ENCODE measurements at places on chromosomes 7 and 10.

- peak; percentile 31 for DNase-seq
Measured at GRCh38 chr7:139035586-139036353, at the start of gene ZC3HAV1L. Gene ZC3HAV1L (minus strand): TSS chr7:139036042. CDS start chr7:139036017, 25 bp downstream.

DNA sequence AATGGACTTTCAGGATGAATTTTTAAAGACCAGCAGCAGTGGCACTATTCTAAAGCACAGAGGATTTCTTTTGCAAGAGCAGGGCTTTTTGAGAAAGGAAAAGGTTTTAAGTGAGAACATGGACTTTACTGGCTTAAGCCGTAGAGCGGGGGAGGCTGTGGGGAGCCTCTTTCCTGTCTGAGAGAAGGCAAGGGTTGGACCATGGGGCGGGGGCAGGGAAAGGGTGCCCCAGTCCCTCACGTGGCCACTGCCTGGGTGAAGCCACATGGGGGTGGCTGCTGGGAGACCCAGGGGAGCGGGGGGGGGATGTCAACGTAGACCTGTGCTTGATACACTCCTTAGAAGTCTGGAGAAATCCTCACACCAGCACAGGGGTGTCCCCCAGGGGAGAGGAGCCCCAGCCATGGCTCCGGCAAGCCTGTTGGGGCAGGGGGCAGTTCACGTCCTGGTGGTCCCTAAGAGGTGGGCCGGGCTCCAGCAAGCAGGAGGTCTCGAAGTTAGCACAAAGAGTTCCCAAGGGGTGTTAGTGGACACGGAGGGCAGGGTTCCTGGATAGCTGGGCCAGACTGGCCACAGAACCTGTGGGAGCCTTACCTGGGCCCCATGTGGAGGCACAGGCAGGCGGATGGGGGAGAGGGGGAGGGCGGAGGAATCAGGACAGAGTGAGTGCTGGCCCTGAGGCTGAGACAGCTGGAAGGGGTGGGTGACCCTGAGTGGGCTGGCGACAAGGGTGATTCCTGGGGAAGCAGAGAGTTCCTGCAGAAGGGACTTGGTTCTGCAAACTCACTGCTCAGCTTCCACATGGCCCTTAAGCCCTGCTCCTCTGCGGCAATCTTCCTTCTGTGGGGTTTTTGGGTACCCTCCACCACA is 36.9 kb upstream of the ELFN1 start:
- no peak for DNase-seq

DNA sequence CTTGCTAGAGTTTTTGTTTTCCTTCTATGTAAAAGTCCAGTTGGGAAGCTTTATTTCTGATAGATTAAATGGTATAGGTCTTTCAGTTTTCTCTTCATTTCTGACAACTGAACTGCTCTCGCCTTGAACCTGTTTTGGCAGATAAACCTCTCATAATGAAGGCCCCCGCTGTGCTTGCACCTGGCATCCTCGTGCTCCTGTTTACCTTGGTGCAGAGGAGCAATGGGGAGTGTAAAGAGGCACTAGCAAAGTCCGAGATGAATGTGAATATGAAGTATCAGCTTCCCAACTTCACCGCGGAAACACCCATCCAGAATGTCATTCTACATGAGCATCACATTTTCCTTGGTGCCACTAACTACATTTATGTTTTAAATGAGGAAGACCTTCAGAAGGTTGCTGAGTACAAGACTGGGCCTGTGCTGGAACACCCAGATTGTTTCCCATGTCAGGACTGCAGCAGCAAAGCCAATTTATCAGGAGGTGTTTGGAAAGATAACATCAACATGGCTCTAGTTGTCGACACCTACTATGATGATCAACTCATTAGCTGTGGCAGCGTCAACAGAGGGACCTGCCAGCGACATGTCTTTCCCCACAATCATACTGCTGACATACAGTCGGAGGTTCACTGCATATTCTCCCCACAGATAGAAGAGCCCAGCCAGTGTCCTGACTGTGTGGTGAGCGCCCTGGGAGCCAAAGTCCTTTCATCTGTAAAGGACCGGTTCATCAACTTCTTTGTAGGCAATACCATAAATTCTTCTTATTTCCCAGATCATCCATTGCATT is 27.1 kb downstream of the MET start:
- DNase-seq, result no peak

- no peak for DNase-seq
Measured at GRCh38 chr10:46308666-46309450, 22.1 kb downstream of the ANTXRL start.

DNA sequence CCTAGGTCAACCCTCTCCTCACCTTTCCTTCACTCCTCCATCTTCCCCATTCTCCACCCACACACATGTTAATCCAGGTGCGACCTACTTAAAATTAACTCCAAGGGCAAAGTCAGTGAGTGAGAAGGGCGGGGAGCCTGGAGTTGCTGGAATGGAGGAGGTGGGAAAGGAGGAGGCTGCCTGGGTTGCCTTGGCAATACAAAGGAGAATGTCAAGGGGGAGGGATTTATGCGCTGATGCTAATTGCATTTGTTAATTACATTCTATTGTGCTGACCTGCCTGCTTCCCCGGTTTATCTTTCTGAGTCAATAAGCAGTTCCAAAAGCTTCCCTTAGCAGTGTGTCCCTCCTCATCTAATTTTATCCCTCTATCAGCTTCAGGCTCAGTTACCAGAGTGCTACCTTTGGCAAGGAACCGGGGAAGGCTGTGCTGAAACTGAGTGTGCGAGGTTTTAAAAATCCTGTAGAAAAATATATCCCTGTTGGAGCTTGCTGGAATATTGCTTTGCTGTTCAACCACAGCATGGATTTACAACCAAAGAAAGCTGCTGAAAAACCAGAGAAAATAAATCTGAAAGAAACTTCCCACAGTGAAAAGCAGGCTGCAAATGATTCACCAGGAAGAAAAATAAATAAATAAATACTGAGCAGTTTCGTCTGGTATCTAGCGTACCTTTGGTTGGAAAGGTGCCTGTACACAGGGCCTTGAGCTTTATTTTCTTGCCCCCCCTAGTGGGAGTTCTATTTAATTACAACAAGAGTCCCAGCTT is 113.2 kb upstream of the DGKB start:
- peak; percentile 34 for DNase-seq

DNA sequence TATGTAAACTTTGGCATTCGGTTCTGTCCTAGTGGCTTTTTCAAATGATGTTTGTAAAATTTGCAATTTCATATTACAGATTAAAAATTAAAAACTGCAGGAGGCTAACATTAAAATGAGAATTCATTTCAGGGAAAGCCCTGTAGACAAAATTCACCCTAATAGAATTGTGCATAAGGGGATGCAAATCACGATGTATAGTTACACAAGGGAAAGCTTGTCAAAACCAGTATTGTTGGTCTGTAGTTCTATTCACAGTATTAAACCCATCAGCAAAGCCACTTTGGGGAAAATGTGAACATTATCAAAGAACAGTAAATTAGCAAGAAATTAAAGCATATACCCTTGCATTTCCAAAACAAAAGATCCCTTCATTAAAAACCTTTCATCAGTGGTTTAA is 39.9 kb upstream of the MKI67 start:
- DNase-seq, result no peak

- DNase-seq, result no peak
Measured at GRCh38 chr7:155842496-155843265, 30.4 kb upstream of the SHH start.

- DNase-seq, result no peak
Measured at GRCh38 chr10:108556186-108556585, 1367.1 kb downstream of the XPNPEP1 start.

DNA sequence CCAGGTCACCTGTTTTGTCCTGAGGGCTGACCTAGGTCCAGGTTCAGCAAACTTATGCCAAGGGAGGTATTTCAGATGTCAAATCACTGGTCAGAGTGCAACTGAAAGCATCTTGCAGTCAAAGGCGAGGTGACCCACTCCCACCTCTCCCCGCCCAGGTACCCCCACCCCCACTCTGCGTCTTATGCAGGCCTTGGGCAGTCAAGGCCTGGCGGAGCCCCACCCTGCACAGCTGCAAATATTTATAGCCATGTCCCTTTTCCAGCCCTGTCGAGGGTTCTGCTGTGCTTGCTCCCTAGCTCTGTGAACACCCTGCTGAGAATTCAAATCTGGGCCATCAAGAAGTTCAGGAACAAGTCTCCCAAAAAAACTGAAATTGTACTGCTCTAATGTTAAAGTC is 40.6 kb upstream of the BMPR1A start:
- no peak for DNase-seq

DNA sequence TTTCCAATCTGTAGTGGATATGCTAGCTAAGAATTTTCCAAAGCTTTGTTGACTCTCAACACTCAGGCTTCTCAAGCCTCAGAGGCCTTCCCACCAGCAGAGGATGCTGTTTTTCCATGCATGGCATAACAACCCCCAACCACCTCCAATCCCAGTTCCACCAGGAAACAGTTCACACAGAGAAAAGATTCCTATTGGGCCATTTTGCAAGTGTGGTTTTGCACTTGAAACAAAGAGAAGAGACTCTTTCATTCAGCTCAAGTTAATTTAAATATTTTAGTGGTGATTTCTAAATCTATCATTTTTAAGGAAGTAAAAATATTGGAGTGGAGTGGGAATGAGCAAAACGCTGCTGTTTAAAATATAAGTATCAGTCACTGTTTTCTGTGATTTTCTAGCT is 105.6 kb upstream of the COL1A2 start:
- DNase-seq, result peak; percentile 8

GRCh38 chr10:27380929-27381358 is 123.2 kb upstream of the RAB18 start:
- no peak for DNase-seq

DNA sequence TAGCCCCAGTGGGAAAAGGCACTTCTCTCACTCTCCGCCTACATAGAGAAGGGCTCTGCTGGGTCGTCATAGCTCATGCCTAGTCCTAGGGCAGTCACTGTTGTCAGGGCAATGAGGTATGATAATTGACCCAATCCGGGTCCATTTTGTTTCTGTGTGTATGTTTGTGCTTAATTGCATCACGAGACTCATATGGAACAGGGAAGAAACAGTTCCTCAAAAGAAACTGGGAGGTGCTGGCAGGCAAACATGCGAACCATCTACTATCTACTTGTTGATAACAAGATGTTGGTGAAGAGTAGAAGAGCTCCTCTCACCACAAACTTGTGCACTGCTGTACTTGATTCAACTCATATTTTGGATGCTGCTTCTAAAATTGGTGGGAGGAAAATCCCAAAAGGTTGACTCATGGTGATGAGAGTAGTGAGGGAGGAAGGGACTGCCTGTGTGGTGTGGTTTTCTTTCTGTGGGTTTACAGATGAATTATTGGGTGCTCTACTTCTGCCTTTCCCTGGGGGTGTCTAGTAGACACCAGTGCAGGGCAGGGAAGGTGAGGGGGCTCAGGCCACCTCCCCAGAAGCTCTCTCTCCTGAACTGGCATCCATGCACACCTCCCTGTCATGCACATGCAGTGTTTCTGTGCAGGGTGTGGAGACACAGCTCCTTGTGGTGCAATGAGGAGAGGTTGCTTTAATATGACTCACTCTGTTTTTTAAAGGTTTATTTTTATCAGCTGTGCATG is 29.4 kb downstream of the LSMEM1 start:
- DNase-seq, result no peak

DNA sequence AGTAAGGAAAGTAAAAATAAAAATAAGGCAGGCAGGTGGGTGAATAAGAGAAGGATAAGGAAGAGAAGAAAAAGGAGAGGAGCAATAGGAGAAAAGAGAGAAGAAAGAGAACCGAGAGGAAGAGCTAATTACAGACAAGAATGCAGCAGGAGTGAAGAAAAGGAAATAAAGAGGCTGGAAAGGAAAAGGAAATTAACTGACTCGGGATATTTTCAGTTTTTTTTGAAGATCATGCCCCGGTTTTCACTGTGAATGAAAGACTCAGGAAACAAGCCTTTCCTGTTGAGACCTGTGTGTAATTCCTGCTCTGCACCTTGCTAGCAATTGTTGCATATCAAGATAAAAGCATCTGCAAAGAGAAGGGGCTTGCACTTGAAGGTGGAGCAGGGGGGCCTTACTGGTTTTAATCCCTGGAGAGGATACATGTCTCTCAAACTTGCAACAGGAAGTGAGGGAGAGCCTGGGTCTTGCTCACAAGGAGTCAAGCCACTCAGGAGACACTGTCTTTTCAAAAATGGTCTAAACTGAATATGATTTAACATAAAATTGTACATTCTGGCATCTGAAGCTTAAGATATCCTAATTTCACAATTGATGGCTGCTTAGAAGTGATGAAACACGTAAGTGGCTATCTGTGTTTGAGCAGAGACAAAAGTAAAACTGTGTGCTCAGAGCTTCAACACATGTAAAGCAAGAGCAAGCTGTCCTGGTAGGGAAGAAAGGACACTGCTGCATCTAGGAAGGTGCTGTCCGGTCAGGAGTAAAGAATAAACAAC is 157.6 kb downstream of the FAM107B start:
- no peak for DNase-seq

DNA sequence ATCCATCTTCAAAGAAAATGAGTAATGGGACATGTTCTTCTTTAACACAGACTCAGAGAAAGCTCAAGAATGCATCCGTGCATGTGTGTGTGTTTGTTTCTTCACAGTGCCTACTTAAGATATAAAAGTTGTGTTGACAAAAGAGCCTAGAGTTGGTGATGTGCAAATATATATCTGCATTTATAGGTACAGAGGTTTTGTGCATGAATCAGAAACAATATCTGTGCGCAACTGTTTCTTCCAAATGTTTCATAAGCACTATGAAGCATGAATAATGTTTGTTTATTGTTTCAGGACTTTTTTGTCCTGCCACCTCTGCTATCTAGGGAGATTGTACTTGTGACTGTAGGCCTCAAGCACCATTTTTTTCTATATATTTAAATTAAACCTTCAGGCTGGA is 229.7 kb downstream of the CSTF2T start:
- DNase-seq, result no peak

GRCh38 chr7:69187824-69188333 is 410.4 kb upstream of the AUTS2 start:
- DNase-seq, result no peak

- DNase-seq, result no peak
Measured at GRCh38 chr7:53675835-53676234, 640.4 kb downstream of the POM121L12 start.

DNA sequence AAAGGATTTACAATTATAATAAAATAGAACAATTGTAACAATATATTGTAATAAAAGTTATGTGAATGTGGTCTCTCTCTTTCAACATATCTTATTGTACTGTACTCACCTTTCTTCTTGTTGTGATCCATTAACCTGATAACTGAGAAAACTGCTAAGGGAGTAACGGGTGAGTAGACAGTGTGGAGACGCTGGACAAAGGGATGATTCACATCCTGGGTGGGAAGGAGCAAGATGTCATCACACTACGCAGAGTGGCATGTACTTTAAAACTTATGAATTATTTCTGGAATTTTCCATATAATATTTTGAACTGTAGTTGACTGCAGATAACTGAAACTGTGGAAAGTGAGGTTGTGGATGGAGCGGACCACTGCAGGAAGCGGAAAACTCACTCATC is 91.2 kb upstream of the PLPP4 start:
- DNase-seq, result no peak

Measured in T1000 (cell line).